Activated naive CD4-positive, alpha-beta T cell (primary cell): ENCODE measurements at places on chromosomes 6 and 20.

DNA sequence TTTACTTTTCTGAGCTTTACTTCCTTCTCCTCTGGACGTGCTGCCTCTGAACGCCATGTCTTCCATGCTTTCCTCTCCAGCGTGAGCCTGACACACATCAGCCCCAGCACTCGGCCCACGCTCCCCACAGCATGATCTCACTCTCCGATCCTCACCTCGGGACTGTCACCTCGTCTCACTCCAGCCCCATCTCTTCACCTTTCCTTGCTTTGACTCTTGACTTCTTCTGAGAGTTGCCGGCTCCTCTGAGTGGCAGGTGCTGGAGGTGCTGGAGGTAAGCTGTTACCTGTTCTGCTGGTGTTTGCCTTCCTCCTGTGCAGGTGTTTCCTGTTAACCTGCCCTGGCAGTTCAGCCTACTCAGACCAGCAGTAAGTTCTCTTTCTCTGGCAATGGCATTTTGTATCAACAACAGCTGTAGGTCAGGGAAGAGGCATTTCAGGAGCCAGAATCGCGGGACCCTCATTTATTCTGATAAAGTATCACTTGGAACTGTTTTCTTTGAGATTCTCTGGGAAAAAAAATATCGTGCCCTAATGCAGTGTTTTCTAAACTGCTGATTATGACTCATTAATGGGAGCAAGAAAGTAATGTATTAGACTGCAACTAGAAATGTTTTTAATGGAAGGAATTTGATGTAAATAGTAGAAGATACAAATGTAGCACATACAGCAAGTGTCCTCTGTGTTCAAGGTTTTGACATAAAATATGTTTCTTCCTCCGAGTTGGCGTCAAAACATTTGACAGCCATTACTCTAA is 106.5 kb downstream of the ARID1B start:
- no peak for DNase-seq

DNA sequence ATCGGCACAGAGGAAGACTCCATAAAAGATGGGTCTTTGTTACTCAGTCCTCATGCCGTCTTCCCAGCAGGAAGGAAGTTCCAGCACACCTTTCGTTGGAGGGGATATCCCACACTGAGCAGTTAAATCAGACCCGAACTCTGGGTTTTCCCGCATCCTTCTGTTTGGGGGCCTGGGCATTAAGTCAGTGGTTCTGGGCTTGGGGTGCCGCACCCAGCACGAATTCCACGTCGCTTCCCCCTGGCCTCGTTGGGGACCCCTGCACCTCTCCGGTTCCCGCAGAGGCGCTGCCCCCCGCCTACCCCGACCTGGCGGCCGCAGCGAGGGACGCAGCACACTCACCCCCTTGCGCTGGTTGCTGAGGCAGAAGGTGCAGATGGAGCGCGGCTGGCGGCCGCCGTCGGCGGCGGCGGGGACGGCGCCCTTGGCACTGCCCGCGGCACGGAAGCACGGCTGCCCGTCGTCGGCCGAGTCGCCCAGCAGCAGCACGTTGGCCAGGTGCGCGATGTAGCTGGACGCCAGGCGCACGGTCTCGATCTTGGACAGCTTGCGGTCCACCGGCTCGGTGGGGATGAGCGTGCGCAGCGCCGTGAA is 641 bp downstream of the TCF15 start:
- DNase-seq: no peak

GRCh38 chr6:39339868-39340550 is 17.5 kb upstream of the KCNK16 start:
- DNase-seq: no peak

GRCh38 chr6:73710470-73710869 is 14.5 kb downstream of the CD109 start:
- no peak for DNase-seq

GRCh38 chr6:12160326-12160725 is 129.8 kb upstream of the EDN1 start:
- DNase-seq: no peak

- no peak for DNase-seq
Measured at GRCh38 chr6:127385668-127386430, 42.4 kb upstream of the ECHDC1 start.

DNA sequence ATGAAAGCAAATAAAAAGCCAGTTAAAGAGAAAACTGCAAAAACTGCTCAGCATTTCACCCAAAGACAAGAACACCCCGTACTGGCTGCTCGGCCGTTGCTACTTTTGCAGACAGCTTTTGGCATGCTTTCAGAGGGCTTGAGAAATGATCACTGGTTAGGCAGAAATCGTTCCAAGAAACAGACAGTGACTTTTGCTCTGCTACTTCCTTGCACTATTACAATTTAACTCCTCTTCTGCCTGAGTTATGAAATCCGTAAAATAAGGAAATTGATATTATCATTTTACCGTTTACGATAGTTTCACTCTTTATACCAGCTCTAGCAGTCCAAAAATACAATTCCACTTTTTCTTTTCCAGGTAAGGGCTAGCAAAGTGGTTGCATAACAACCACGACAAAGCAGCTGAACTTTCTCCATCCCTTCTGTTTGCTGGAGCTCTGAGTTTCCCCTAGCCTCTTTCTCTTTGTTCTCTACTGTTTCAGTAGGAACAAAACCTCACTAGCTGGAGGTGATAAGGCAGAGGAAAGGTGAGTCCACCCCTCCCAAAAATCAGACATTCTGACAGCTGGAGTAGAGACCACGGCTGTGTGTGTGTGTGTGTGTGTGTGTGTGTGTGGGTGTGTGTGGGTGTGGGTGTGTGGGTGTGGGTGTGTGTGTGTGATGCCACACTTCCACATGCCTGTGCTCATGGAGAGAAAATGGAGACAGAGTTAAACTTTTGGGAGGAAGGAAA is 191.8 kb upstream of the RREB1 start:
- DNase-seq: no peak

GRCh38 chr20:35243986-35244385 is 17.5 kb downstream of the MMP24 start:
- no peak for DNase-seq

DNA sequence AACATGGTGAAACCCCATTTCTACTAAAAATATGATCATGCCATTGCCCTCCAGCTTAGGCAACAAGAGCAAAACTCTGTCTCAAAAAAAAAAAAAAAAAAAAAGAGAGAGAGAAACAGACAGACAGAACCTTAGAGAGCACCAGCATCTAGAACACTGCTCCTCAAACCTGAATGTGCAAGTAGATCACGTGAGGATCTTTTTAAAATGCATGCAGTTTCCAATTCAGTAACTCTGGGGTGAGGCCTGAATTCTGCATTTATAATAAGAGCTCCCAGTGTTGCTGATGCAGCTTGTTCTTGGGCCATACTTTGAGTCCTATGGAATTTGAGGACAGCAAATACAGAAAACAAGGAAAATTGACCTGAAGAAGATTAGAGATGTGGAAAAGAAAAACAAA is 218.3 kb downstream of the ALDH8A1 start:
- DNase-seq: no peak

- DNase-seq: no peak
Measured at GRCh38 chr6:149064660-149065015, 252.9 kb upstream of the TAB2 start.

- no peak for DNase-seq
Measured at GRCh38 chr6:80742481-80742880, 636.0 kb downstream of the BCKDHB start.

DNA sequence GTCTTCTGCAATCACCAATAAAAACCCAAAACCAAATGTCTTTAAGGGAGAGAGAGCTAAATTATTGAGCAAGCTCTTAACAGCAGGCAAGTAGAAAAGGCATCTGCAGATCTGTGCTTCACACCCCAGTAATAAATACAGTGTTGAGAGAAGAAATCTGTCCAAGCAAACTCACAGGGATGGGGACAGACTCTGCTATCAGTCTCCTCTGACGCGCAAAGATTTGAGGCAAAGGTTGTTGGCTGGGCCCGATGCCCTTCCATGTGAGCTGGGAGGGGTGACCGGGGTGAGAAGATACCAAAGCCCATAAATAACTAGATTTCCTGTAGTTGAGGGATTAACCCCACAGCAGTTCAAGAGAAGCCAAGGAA is 315.2 kb upstream of the SOX4 start:
- DNase-seq: no peak

DNA sequence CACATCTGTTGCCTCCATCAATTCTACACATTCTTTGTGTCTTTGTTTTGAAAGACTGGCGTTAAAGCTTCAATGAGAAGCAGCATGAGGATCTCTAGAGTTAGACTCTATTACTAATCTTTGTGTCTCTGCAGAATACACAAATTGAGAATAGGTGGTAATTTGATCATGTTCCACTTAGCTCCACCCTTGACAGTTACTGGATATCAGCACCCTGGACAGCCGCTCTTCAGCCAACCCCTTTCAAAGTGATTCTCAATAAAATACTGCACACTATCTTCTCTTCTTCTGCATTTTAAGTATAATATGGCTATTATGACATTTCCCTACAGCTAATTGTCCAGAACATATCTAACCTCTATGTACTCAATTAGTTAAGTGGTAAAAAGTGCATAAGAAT is 54.3 kb upstream of the CNR1 start:
- DNase-seq: no peak

DNA sequence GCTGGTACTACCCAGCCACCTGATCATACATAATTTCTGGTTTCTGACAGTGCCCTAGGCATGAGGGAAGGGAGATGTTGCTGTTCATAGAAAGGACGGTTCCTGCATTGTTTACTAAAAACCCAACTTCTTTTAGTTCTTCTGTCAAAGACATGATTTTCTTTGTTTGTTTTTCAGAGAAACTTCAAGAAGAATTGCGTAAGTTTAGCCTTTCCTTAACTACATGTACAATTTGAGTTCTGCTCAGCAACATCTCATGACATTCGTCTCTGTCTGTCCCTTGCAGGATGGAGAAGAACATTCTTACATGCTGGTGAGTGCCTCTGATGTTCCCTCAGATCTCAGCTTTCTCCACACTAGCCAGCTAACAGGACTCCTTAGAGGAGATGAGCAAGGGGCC is 8.0 kb downstream of the BTN2A1 start:
- DNase-seq: no peak
